T-helper 2 cell treated with Interferon-gamma antibody and Interleukin-4, amounts not matched to agents 5 μg/mL and 100 μg/mL, for 36 hours (primary cell): ENCODE measurements at places on chromosomes 6 and 20.

GRCh38 chr20:433300-433975 is 25.3 kb downstream of the RBCK1 start:
- peaks cover 39% of the 10 kb centered on the region for H3K4me1 ChIP-seq
- DNase-seq = peak; percentile 84
- peaks cover 65% of the 10 kb centered on the region for H3K36me3 ChIP-seq

DNA sequence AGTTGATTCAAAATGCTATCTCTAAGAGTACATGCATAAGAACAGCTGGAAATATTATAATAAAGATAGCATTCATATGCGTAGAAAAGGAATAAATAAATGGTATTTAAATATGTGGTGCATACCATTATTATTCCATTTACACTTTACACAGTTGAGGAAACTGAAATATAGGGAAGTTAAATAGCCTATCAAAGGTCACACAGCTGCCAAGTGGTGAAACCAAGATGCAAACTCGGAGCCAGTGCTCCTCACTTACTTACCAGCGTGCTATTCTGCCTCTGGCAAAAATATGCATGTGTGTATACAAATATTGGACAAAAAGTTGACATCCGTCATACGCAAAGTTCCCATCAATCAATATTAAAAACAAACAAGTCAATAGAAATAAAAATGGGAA is 22.3 kb upstream of the ANKEF1 start:
- H3K4me3 ChIP-seq = no peak overlapping the region
- no peak for DNase-seq
- H3K27ac ChIP-seq = no peak overlapping the region
- no peaks in the 10 kb centered on the region for H3K4me1 ChIP-seq
- H3K27me3 ChIP-seq = no peaks in the 10 kb centered on the region

GRCh38 chr20:34884260-34884659 is 7.8 kb downstream of the ACSS2 start:
- peaks cover 24% of the 10 kb centered on the region for H3K4me1 ChIP-seq
- no peaks in the 10 kb centered on the region for H3K27me3 ChIP-seq
- H3K36me3 ChIP-seq = peaks cover 44% of the 10 kb centered on the region
- no peak for DNase-seq

DNA sequence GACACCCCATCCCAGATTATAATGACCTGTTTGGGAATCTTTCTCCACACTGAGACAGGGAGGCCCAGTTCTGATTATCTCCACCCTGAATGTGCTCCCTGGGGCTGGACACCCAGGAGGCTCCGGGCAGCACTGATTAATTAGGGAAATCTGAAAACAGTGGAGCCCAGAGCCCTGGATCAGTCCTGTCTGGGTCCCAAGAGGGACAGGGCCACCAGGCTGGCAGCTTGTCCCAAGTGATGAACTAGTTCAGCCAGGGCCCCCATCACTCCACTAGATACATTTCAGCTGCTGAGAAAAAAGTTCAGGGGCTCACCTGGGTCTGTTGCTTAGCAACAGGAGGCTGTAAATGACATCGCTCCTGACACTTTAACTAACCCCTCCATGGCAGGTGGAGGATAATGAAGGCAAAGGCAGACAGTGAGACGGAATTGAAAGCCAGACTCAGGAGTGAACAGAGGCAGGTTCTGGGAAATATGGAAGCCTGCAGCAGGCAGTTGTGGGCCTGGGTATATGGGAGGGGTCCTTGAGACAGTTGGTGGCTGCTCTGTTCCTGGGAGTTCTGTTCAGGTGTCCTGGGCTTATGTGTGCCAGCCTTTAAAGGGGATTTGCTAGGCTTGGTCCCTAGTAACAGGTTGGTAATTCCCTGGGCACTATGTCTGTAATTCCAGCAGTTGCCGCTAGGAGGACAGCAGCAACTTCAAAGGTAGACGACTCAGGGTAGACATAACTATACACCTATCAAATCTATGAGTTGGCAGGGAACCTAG is 78.3 kb upstream of the CTNNBL1 start:
- H3K4me1 ChIP-seq = no peaks in the 10 kb centered on the region
- H3K4me3 ChIP-seq = no peak overlapping the region
- peaks cover 8% of the 10 kb centered on the region for H3K27me3 ChIP-seq
- H3K27ac ChIP-seq = no peak overlapping the region

GRCh38 chr20:32796383-32796948 is 23.3 kb upstream of the MAPRE1 start:
- no peaks in the 10 kb centered on the region for H3K36me3 ChIP-seq
- no peak overlapping the region for H3K27ac ChIP-seq
- H3K4me3 ChIP-seq = no peak overlapping the region

GRCh38 chr6:36510365-36510764 is 36.9 kb downstream of the STK38 start:
- no peak overlapping the region for H3K27ac ChIP-seq
- DNase-seq = no peak
- no peak overlapping the region for H3K4me3 ChIP-seq
- H3K27me3 ChIP-seq = no peaks in the 10 kb centered on the region
- peaks cover 69% of the 10 kb centered on the region for H3K36me3 ChIP-seq

DNA sequence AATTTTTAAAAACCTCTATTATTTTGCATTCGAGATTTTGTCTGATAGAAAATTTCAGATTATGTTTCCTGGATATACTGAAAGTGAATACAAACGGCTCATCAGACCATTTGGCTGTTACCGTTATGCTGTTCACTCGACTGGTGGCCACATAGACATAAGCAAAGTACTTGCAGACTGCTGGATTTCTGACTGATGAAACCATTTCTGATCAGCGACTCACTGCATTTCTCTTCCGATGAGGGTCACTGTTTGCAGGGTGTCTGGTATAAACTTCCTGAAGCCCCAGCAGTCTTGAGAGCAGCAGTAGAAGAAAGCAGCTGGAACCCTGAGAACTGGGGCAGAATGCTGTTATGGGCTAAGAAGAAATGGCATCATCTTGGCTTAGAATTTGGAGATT is 17.7 kb downstream of the SNX9 start:
- no peaks in the 10 kb centered on the region for H3K36me3 ChIP-seq
- no peak overlapping the region for H3K4me3 ChIP-seq

- H3K4me3 ChIP-seq = no peak overlapping the region
- peaks cover 2% of the 10 kb centered on the region for H3K27me3 ChIP-seq
- no peaks in the 10 kb centered on the region for H3K36me3 ChIP-seq
- DNase-seq = no peak
These were observed 43.6 kb upstream of the ASCC3 start for GRCh38 chr6:100924534-100925227.

DNA sequence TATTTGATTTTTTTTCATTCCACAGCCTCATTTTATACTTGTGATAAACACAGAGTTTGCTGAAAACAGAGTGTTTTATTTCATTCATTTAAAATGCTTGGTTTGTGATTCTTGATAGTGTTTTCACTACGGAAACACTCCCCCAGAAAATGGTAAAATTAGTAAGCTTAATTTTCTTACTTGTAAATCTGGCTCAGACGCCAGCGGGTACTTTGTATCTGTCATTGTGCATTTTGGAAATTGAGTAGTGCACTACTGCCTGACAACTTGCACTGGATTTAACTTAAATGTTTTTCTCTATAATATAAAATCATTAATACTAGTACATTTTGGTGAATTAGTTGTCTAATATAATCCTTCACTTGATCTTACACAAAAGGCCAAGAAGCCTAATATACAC is 37.0 kb upstream of the HINT3 start:
- DNase-seq = no peak
- H3K4me1 ChIP-seq = peaks cover 42% of the 10 kb centered on the region
- H3K27me3 ChIP-seq = no peaks in the 10 kb centered on the region
- H3K27ac ChIP-seq = peak overlapping the region; percentile 88

GRCh38 chr6:158737082-158737709 is 82.0 kb downstream of the EZR start:
- no peak overlapping the region for H3K4me3 ChIP-seq
- H3K27me3 ChIP-seq = no peaks in the 10 kb centered on the region
- no peak for DNase-seq
- H3K36me3 ChIP-seq = peaks cover 73% of the 10 kb centered on the region
- H3K27ac ChIP-seq = no peak overlapping the region

DNA sequence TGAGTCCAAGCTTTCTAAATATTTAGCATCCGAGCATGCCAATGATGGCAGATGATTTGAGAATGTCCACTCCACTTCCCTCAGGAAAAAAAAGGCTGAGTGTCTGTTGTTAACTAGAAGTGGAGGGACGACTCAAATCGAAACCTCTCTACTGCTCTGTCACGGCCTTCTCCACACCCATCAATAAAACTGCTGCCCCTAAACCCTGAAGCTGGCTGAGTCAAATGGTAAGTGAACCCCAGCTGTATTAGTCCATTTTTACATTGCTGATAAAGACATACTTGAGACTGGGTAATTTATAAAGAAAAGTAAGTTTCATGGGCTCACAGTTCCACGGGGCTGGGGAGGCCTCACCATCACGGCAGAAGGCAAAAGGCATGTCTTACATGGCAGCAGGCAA is 707.0 kb downstream of the QKI start:
- H3K27ac ChIP-seq = no peak overlapping the region
- no peaks in the 10 kb centered on the region for H3K36me3 ChIP-seq
- DNase-seq = no peak
- H3K4me3 ChIP-seq = no peak overlapping the region
- no peaks in the 10 kb centered on the region for H3K27me3 ChIP-seq

DNA sequence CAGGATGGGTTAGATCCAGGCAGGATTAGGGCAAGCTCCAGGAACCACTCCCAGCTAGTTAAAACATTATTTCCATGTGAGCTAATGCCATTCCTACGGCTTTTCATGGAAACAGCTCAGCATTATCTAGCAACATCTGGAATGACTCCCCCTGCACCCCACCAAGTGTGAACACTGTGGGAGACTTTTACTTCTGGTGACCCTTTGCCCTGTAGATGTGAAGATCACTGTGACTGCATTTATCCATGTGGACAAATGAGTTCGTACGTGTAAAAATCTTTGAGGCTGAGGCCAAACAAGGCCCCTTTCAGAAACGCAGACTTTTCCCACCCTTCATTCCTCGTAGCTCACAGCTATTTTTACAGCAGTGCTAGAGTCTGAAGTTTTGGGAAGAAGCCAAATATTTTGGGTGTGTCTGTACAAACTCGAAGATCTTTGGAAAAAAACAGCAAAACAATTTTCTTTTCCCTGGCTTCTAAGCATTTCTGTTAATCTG is 221.8 kb upstream of the SOX4 start:
- no peak for DNase-seq
- peaks cover 7% of the 10 kb centered on the region for H3K27me3 ChIP-seq
- H3K4me3 ChIP-seq = no peak overlapping the region
- H3K4me1 ChIP-seq = no peaks in the 10 kb centered on the region
- no peaks in the 10 kb centered on the region for H3K36me3 ChIP-seq

DNA sequence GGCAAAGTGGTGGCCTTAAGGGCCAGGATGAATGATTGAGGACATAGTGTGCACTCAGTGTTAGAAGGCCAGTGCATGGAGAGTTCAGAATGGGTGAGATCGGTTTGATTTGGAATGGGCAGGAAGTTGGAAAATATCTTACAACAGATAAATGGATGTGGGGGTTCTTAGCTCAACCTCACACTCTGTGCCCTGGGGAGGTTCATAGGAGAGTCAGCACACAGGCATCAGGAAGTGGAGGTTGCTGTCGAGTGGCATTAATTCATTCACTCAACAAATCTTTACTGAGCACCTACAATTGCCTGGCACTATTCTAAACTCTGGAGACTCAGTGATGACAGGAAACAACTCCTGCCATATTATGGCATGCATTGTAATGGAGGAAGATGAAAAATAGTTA is 313.7 kb upstream of the SUPT3H start:
- H3K4me3 ChIP-seq = no peak overlapping the region
- peaks cover 13% of the 10 kb centered on the region for H3K4me1 ChIP-seq
- peaks cover 4% of the 10 kb centered on the region for H3K36me3 ChIP-seq
- no peaks in the 10 kb centered on the region for H3K27me3 ChIP-seq
- H3K27ac ChIP-seq = no peak overlapping the region
